Progenitor cell of endocrine pancreas (in vitro differentiated cells): ENCODE measurements at places on chromosomes 4 and X. TPM values are rescaled to one million over a fixed set of nuclear protein-coding genes. Genes with fewer than 3 reads are reported as not detected.
A peak's percentile ranks its signal among the peaks of the same experiment; 100 is the strongest.

UBL4A gene
- 17.7 and 20.0 TPM in 2 replicates for total RNA-seq

GSTCD gene
- total RNA-seq = 25.5 and 26.3 TPM in 2 replicates

CT55 gene
- total RNA-seq = 0.40 TPM in 1 of 2 replicates, not detected in the other

F8A3 gene
- 4.6 and 5.2 TPM in 2 replicates for total RNA-seq

CLDN34 gene
- 0.38 and 0.42 TPM in 2 replicates for total RNA-seq

MAGEC1 gene
- total RNA-seq = not detected in 2 replicates

ANKRD37 gene
- 1.4 TPM in 2 replicates for total RNA-seq

RBMXL3 gene
- total RNA-seq = not detected in 2 replicates

SRPX gene
- 1.3 and 1.8 TPM in 2 replicates for total RNA-seq

CHRDL1 gene
- total RNA-seq = 17.8 and 19.7 TPM in 2 replicates

SPON2 gene
- total RNA-seq = 1.9 and 2.2 TPM in 2 replicates

TCEAL6 gene
- not detected in 2 replicates for total RNA-seq

- H3K36me3 ChIP-seq = no peaks in the 10 kb centered on the region
- peaks cover 3% of the 10 kb centered on the region for H3K27me3 ChIP-seq
- H3K4me1 ChIP-seq = no peaks in the 10 kb centered on the region
- no peak overlapping the region for H3K27ac ChIP-seq
- no peak overlapping the region for H3K4me3 ChIP-seq
Measured at GRCh38 chrX:53481093-53481492, 46.9 kb upstream of the HSD17B10 start.

DNA sequence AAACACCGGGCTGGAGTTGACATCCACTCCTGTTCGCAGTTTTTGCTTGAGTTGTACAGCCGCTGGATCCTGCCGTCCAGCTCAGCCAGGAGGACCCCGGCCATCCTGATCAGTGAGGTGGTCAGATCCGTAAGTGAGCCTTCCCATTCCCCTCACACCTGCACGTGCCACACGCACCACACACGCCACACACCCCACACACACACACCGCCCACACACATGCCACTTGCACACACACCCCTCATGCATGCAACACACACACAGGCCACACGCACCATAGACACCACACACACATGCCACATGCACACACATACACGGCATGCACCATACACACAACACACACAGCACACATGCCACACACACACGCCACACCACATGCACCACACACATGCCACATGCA, 20.1 kb upstream of the MSANTD1 start:
- H3K4me3 ChIP-seq = no peak overlapping the region
- no peaks in the 10 kb centered on the region for H3K27me3 ChIP-seq
- H3K27ac ChIP-seq = no peak overlapping the region
- no peak for DNase-seq

DNA sequence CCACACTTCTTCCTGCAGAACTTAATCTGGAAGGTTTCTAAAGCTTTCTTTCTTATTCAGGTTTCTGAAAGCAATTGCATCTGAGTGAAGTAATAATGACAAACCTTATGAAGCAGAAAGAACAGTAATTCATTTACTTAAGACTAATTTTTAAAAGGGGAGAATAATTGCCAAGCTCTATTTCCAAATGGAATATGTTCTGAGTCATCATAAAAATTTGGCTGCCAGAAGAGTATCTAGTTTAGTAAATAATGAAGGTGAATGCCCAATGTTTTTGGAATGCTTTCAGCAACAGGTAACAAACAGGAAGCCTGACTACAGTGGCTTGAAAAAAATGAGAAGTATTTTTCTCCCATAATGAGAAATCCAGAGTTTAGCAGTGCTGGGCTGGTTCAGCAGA, 227.3 kb upstream of the TET2 start:
- no peak for DNase-seq
- no peak overlapping the region for H3K27ac ChIP-seq
- peaks cover 35% of the 10 kb centered on the region for H3K27me3 ChIP-seq
- H3K4me3 ChIP-seq = no peak overlapping the region

DNA sequence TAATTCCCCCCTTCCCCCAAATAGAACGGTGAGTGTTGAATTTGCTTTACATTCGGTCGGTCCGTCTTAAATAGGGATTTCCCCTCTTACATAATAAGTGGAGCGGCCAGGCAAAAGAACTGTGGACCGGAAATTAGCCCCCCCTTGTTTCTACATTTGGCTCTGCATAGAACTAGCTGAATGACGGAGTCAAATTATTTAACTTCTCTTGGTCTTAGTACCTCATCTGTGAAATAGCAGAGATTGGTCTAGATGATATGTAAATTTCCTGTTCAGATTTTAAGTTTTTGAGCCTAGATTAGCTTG, 1.3 kb downstream of the SPATA18 start:
- no peak for DNase-seq
- H3K36me3 ChIP-seq = no peaks in the 10 kb centered on the region
- no peak overlapping the region for H3K27ac ChIP-seq
- H3K4me3 ChIP-seq = peak overlapping the region; percentile 85

- DNase-seq = no peak
- H3K4me3 ChIP-seq = no peak overlapping the region
- H3K4me1 ChIP-seq = no peaks in the 10 kb centered on the region
- no peaks in the 10 kb centered on the region for H3K36me3 ChIP-seq
- H3K27me3 ChIP-seq = peaks cover 30% of the 10 kb centered on the region
Measured at GRCh38 chr4:6152869-6153705, 47.3 kb downstream of the JAKMIP1 start.

DNA sequence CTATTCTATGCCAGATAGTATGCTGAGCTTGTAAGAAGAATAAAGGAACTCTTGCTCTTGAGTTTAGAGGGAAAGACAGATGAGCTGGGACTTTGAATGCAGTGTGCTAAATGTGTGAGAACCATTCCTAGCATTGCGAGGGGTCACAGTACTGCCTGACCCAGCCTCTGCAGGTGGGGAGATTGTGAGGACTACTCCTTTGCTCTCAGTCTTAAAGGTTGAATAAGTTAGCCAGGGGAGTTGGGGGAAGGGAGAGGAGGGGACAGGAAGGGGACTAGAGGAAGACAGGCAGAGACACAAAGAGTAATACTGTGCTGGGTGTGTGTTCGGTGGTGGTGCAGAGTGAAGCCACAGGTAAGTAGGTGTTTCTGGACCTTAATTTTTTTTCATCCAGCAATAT, 41.7 kb downstream of the DCUN1D4 start:
- H3K4me3 ChIP-seq = no peak overlapping the region
- no peaks in the 10 kb centered on the region for H3K27me3 ChIP-seq
- H3K4me1 ChIP-seq = no peaks in the 10 kb centered on the region
- peaks cover 32% of the 10 kb centered on the region for H3K36me3 ChIP-seq

- no peak overlapping the region for H3K27ac ChIP-seq
- no peaks in the 10 kb centered on the region for H3K27me3 ChIP-seq
- peaks cover 4% of the 10 kb centered on the region for H3K4me1 ChIP-seq
- DNase-seq = no peak
- H3K36me3 ChIP-seq = peaks cover 3% of the 10 kb centered on the region
Measured at GRCh38 chr4:148067301-148067916, 335.5 kb downstream of the ARHGAP10 start.

- H3K27me3 ChIP-seq = no peaks in the 10 kb centered on the region
- DNase-seq = no peak
- no peak overlapping the region for H3K4me3 ChIP-seq
Measured at GRCh38 chrX:17414839-17415238, 39.8 kb downstream of the NHS start.

GRCh38 chr4:48015216-48015615, 1.3 kb downstream of the CNGA1 start:
- H3K27me3 ChIP-seq = no peaks in the 10 kb centered on the region
- no peak overlapping the region for H3K27ac ChIP-seq
- DNase-seq = no peak
- H3K4me1 ChIP-seq = peaks cover 16% of the 10 kb centered on the region

- H3K4me3 ChIP-seq = no peak overlapping the region
- peaks cover 3% of the 10 kb centered on the region for H3K36me3 ChIP-seq
- H3K27ac ChIP-seq = no peak overlapping the region
- H3K27me3 ChIP-seq = no peaks in the 10 kb centered on the region
Measured at GRCh38 chr4:107009196-107009968, 26.7 kb downstream of the DKK2 start.

GRCh38 chr4:8236920-8237195, 32.7 kb upstream of the HTRA3 start:
- no peaks in the 10 kb centered on the region for H3K27me3 ChIP-seq
- H3K27ac ChIP-seq = no peak overlapping the region
- DNase-seq = no peak
- H3K4me3 ChIP-seq = no peak overlapping the region

DNA sequence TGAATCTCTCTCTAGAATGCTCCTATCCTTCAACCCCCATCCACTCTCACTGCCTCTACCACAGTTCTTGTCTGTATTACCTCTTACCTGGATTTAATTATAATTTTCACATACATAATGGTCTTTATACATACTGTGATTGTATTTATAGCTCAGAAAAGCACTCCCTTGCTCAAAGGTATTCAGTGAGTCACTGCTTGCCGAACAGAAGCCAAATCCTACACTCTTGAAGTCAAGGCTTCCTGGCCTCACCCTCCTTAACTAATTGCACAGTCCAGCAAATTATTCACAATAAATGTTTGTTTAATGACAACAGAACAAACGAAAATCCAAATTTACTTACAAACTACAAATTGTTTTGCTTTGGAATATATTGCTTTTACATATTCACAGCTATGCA, 159.5 kb downstream of the KLHL13 start:
- no peaks in the 10 kb centered on the region for H3K36me3 ChIP-seq
- no peaks in the 10 kb centered on the region for H3K4me1 ChIP-seq
- no peak overlapping the region for H3K27ac ChIP-seq
- H3K4me3 ChIP-seq = no peak overlapping the region
- no peaks in the 10 kb centered on the region for H3K27me3 ChIP-seq
- no peak for DNase-seq

- H3K27ac ChIP-seq = no peak overlapping the region
- no peak for DNase-seq
Measured at GRCh38 chr4:58653251-58653650, 1543.1 kb upstream of the IGFBP7 start.

GRCh38 chrX:49754233-49754857, 58.6 kb upstream of the PAGE1 start:
- peaks cover 11% of the 10 kb centered on the region for H3K4me1 ChIP-seq
- DNase-seq = peak; percentile 17

GRCh38 chr4:105014635-105015034, 132.0 kb upstream of the TET2 start:
- no peak overlapping the region for H3K4me3 ChIP-seq
- no peak for DNase-seq
- peaks cover 4% of the 10 kb centered on the region for H3K27me3 ChIP-seq
- peaks cover 2% of the 10 kb centered on the region for H3K36me3 ChIP-seq
- H3K27ac ChIP-seq = no peak overlapping the region

- peaks cover 5% of the 10 kb centered on the region for H3K4me1 ChIP-seq
- no peaks in the 10 kb centered on the region for H3K27me3 ChIP-seq
- H3K4me3 ChIP-seq = no peak overlapping the region
- DNase-seq = no peak
Measured at GRCh38 chr4:174259580-174259979, 23.9 kb downstream of the FBXO8 start.

- DNase-seq = no peak
- H3K27ac ChIP-seq = no peak overlapping the region
- H3K4me1 ChIP-seq = peaks cover 3% of the 10 kb centered on the region
- no peaks in the 10 kb centered on the region for H3K36me3 ChIP-seq
- no peaks in the 10 kb centered on the region for H3K27me3 ChIP-seq
Measured at GRCh38 chr4:141246243-141246642, 25.5 kb downstream of the ZNF330 start.

GRCh38 chr4:41039317-41039716, 175.0 kb downstream of the APBB2 start:
- H3K27ac ChIP-seq = no peak overlapping the region
- no peak for DNase-seq
- H3K27me3 ChIP-seq = no peaks in the 10 kb centered on the region
- H3K36me3 ChIP-seq = peaks cover 4% of the 10 kb centered on the region
- peaks cover 6% of the 10 kb centered on the region for H3K4me1 ChIP-seq

- peaks cover 6% of the 10 kb centered on the region for H3K4me1 ChIP-seq
- no peak overlapping the region for H3K4me3 ChIP-seq
- H3K27me3 ChIP-seq = no peaks in the 10 kb centered on the region
- H3K36me3 ChIP-seq = no peaks in the 10 kb centered on the region
- no peak for DNase-seq
- H3K27ac ChIP-seq = no peak overlapping the region
Measured at GRCh38 chr4:174450786-174451125, 71.5 kb downstream of the HPGD start.

GRCh38 chrX:155632431-155633100, 19.8 kb upstream of the TMLHE start:
- no peaks in the 10 kb centered on the region for H3K27me3 ChIP-seq
- no peak overlapping the region for H3K4me3 ChIP-seq
- no peak overlapping the region for H3K27ac ChIP-seq

DNA sequence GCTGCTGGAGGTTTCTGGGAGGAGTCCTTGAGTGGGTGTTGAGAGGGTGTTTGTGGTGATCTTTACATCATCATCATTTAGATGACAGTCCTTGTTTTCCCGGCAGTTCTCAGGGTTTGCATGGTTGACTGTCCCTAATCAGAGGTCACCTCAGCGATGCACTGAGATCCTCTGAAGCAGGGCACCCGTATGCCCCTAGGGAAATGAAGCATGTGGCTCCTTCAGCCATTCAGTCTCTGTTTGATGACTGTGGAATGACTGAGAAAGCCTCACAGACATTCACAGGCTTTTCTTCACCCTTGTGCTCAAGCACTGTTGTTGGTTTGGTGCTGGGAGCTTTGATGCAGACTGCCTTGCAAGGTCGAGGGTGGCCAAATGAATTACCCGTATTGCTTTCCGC, 474.7 kb downstream of the SPRY1 start:
- H3K4me3 ChIP-seq = no peak overlapping the region
- H3K27me3 ChIP-seq = no peaks in the 10 kb centered on the region
- no peaks in the 10 kb centered on the region for H3K36me3 ChIP-seq
- no peak overlapping the region for H3K27ac ChIP-seq
- DNase-seq = no peak

DNA sequence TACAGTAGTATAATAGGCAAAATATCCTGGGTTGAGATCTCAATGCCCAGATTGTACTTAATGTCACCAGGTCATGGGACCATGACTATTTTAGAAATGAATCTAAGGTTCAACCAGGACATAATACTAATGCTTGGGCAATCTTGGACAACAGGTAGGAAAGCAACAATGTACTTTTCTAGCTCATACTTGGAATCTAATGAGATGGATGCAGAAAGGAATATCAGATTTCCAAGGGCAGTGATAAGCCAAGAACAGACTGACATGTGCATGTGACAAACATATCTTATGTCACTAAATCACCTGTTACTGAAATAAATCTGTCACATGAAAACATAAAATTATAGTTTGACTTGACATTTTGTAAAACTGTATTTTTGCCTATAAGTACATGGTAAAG, 51.1 kb downstream of the RPS6KA3 start:
- H3K27ac ChIP-seq = no peak overlapping the region
- DNase-seq = no peak
- H3K4me1 ChIP-seq = peaks cover 4% of the 10 kb centered on the region
- peaks cover 2% of the 10 kb centered on the region for H3K36me3 ChIP-seq
